ENCODE measurements at places on chromosomes 12 and 14.

GRCh38 chr12:32248441-32249140 lies 141.9 kb downstream of the BICD1 start:
- no peak for DNase-seq

- DNase-seq, result peak; percentile 21
Measured at GRCh38 chr12:69284131-69284530, 44.8 kb downstream of the CPSF6 start.

GRCh38 chr14:72518809-72519377 lies 375.0 kb downstream of the DPF3 start:
- peak; percentile 83 for DNase-seq

- DNase-seq, result no peak
Measured at GRCh38 chr12:44611538-44611937, 264.6 kb downstream of the NELL2 start.

- DNase-seq, result no peak
Measured at GRCh38 chr12:65524666-65525065, 246.2 kb downstream of the MSRB3 start.

- DNase-seq, result no peak
Measured at GRCh38 chr12:40202095-40203059, 22.4 kb upstream of the LRRK2 start.

- DNase-seq, result no peak
Measured at GRCh38 chr14:94342334-94342934, 19.3 kb upstream of the SERPINA6 start.

DNA sequence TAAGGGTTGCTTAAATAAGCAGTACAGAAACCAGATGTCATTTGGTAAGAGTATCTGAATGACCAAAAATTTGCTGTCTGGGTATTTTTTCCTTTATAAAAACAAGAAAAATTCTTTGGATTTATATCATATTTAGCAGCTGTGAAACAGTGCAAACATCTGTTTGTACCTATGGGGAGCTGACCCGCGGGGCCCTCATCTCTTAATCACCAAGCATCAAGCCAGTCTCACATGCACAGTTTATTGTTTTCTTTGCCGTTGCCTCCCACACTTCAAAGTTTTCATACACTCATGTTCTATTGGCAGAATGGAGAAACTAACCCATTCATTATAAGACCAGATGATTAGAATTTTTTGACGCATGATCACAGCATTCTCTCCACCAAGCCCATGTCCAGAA lies 142.2 kb downstream of the BMP4 start:
- DNase-seq, result no peak

- DNase-seq, result no peak
Measured at GRCh38 chr12:52011602-52012214, 5.0 kb downstream of the TAMALIN start.
